ENCODE measurements at places on chromosomes 4 and X.
A peak's percentile ranks its signal among the peaks of the same experiment; 100 is the strongest.

DNA sequence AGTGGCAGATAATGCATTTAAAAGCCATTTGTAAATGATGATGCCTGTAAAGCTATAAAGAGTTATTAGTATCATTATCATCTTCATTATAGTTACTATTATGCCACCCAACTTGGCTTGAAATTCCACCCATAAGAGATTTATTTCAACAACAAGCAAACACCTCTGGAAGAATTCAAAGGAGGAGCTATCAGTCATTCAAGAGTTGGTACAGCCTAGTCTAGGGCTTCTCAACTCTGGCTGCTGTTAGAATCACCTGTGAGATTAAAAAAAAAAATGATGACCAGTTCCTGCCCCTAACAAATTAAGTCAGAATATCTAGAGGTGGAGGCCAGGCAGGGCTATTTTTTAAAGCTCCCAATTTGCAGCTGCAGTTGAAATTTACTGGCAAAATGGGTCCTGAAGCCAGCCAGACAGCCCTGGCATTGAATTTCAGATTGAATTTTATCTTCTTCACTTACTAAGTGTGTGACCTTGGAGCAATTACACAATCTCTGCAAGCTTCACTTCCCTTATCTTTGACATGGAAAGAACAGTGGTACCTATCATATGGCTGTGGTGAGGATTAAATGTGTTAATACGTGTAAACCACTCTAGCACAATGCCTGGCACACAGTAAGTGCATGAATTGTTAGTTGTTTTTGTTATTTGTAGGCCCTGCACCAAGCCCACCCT, 52.9 kb upstream of the EDA start:
- no peak for ATAC-seq

- no peak for ATAC-seq
Observed at GRCh38 chr4:15354371-15355297, 73.2 kb upstream of the C1QTNF7 start.

DNA sequence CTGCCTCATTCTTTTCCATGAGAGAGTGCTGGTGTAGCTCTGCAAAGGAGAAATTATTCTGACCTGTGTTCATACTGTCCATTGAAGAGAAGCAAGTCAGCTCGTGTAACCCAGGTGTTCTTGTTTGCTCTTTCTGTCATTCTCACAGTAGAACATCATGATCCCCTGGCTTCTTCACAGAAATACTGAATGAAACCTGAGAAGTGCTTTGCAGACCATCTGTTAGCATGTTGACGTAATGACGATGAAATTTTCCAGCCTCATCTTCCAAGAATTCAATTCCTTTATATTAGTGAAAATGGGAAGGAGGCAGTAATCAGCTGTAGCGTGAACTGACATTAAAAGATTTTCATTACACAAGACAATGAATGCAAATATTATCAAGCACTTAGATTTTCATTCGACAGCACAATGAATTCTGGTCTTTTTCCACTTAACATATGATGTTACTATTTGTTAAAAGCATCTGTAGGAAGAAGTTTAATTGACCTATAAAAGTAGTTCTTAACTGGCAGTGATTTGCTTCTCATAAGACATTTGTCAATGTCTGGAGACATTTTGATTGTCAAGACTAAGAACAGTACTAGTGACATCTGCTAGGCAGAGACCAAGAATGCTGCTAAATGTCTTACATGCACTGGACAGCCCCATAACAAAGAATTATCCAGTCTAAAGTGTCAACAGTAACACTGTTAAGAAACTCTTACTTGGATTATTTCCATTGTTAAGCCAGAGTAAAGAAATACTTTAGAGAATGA, 246.3 kb downstream of the BANK1 start:
- ATAC-seq = no peak

- peak; percentile 41 for ATAC-seq
Observed at GRCh38 chrX:119885554-119886428, 9.9 kb upstream of the AKAP14 start.

- ATAC-seq = peak; percentile 91
Observed at GRCh38 chr4:40629401-40630334, at the start of gene RBM47. TSS of gene RBM47 (minus strand) at chr4:40629864. CDS start at chr4:40438893, 190,971 bp downstream.

DNA sequence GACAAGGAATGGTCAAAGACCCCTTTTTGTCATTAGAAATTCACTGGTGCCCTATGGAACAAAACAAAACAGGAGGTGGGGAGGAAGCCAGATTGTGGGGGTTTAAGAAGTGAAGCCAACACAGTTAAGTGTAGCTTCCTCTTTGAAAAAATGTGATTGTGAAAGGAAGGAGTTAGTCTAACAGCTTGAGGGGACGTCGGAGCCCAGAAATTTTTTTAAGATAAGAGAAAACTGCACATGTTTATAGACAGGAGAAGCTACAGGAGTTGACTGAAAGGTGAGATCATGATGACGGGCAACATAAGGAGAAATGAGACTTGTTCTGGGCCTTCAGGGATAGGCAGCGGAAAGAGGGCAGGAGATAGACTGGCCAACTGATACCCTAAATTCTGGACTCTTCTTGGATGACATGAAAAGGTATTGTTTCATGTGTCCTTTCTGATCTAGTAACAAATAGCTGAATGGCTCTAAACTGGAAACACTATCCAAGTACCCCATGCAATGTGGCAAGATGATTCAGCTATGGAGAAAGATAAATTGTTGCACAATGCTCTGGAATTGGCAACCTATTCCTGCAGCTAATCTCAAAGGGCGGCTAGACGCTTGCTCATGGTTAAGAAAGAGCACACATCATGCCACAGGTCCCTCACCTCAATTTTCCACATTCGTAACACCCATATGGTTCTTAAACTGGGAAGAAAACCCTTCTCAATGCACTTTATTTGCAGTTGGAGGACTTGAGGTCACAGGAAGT, 3.7 kb upstream of the HDAC8 start:
- no peak for ATAC-seq

DNA sequence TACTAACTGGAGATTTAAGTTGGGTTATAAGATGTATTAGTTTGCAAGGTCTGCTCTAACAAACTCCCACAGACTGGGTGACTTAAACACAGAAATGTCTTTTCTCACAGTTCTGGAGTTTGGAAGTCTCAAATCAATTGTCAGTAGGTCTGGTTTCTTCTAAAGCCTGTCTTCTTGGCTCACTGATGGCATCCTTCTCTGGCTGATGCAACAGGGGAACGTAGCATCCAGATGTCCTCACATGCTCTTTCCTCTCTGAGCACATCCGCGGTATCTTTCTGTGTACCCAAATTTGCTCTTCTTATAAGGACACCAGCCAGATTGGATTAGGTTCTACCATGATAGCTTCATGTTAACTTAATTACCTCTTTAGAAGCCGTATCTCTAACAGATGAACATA, 63.2 kb upstream of the BMP3 start:
- no peak for ATAC-seq

DNA sequence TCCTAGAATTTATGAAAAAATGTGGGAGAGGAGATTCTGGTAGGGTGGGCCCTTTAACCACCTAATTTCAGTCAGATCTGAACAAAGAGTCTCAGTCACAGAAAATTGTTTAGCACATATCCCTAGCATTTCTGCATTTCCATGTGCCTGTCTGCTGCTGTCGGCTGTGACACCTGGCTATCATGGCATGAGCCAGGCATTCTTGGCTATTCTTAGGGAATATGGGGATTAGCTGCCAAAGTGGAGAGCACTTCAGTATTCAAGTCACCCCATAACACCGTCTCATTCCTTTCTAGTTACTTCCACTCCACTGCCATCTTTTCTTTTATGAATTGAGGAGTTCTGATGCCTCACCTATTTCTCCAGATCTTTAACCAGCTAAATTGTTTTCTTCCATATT, 211.5 kb downstream of the FRAS1 start:
- ATAC-seq = no peak

DNA sequence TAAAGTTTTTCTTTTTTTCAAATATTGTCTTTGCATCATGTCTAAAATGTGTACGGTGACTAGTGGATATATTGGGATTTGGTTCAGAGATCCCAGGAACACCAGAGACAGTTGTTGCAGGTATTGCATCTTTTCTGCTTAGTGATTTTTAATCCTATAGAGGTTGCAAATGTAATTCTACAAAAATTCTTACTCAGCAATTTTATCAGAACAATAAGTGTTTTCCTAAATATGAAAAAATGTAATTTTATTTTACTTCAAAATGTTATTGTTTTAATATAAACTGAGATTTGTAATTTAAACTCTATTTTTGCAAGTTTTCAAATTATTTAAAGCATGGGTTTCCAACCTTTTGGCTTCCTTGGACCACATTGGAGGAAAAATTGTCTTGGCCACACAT, 8.2 kb downstream of the ZNF718 start:
- ATAC-seq = no peak

- ATAC-seq = no peak
Observed at GRCh38 chrX:122771933-122772332, 412.1 kb upstream of the GRIA3 start.
